ENCODE measurements at places on chromosomes 7 and 10.

DNA sequence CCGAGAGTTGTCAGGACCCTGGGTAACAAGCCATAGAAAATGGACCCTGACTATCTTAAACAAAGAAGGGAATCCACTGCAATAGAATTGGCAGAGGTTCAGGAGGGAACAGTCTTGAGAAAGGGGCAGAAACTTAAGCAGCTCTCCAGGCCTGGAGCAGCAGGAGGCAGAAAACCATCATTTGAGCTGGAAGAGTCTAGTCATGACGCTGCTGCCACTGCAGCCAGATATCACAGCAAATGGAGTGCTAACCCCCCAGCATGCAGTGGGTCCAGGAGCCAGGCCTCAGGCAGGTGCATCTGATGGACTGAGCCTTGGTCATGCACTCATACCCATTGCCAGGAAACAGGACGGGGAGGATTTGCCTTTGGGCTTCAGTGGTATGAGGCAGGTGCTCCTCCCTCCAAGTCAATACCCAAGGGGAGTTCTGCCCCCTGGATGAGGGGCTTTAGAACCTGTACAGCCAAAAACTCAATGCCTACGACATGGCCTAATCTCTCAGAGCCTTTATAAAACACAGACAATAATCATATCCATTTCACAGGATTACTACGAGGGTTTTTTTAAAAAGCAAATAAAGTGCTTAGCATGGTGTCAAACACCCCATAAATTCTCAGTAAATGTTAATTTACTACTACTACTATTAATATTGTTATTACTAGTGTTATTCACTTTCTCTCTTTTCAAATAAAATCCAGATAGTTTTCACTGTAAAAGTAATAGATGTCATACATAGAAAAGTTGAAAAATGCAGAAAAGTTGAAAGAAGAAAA, 30.7 kb downstream of the DUSP5 start:
- no peak for DNase-seq

DNA sequence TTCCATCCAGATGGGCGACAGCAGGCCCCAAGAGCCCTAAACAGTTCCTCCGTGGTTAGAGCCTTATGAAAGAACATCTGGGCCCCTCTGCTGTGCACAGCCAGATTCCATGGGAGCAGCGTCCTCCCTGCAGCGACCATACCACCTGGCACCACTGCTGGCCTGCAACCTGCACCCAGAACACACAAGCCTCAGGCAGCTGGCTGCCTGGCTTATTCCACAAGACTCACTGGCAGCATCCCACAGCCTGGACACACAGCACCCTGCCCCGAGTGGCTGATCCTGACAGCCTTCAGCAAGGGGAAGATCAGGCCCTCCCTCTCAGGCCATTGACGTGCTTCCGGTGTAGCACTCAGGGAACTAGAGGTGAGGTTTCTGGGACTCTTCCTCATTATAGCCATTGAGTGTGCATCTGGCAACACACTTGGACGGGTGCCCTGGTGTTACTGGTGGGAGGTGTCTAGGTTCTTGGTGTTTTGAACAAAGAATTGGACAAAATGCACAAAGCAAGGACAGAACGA, 33.7 kb upstream of the ERCC6 start:
- no peak for DNase-seq

GRCh38 chr10:9081253-9081652, 1026.8 kb downstream of the GATA3 start:
- DNase-seq = no peak

DNA sequence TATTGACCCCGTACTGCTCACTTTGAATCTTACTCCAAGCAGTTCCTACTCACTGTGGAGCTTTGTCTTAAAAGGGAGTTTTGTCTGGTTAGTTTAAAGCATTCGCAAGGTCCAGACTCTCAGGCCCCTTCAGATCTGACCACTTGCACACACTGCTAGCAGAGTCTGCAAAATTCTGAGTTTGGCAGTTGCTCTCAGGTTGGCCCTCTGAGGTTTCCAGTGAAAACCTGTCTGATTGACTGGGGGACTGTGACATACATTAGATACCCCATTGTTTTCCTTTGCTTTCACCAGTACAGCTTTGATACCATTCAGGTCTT, 149.2 kb downstream of the XPNPEP1 start:
- DNase-seq = no peak

DNA sequence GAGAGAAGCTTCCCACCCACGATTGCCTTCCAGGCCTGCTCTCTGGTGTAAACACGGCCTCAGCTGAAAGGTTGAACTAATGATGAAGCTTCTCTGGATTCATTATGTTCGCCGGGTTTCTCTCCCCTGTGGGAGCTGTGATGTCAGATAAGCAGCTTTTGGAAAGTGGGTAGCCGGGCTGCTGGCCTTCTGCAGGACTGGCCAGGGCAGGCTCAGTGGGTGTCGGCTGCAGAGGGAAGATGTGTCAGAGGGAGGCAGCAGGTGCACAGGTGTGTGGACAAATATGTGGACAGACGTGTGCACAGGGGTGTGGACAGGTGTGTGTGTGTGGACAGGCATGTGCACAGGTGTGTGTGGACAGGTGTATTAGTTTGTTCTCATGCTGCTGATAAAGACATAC, 28.5 kb upstream of the PSMG3 start:
- no peak for DNase-seq

DNA sequence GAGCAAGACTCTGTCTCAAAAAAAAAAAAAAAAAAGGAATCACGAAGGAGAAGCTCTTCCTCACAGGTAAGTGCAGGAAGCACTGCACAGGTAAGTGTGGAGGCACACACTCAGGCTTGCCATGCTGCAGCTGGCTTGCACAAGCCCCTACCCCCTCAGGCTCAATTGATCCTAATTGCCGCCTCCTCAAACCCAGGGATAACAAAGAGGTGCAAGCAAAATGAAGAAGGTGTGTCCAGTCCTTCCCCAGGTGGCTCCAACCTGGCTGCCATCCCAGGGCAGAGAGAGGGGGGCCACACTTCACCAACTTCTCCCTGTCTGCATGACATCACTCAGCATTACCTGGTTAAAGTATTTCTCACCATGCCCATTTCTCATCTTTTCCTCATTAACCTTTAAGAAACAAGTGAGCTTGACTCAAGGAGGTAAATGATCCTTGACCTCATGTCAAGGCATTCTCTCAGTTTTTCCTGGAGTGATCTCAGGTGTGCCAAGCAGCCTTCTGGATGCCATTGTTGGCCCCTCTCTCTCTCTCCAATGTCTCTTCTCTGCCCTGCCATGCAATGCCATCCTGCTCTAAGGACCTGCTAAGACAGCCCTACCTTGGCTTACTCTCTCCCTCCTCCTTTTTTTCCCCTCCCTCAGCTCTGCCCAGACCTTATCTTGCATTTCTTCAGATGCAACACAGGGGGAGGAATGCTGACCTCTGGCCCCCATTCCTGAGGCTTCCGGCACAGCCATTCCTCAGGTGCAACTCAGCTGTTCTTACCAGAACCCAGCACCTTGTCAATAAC, 13.0 kb upstream of the TRPV6 start:
- DNase-seq = no peak

DNA sequence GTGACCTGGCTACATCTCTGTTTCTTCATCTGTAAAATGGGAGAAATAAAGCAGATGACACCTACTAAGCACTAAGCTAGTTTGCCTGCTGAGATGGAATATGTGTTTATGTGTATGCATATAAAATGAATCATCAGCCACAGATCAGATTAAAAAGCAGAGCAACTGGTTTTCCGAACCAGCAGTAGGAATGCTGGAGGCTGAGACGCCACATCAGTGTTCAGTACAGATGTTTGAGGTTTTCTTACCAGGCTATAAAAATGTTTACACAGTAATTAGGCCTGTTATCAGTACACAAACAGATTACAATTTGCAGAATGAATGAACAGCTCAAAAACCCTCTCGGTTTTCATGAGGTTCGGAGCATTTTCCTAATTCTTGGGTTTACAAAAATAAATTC, 85.8 kb downstream of the CALN1 start:
- DNase-seq = no peak

GRCh38 chr7:80807166-80807900, 111.5 kb downstream of the SEMA3C start:
- no peak for DNase-seq

- no peak for DNase-seq
Measured at GRCh38 chr7:67752227-67752626, 755.6 kb downstream of the TYW1 start.

- no peak for DNase-seq
Measured at GRCh38 chr10:49207113-49207512, 18.9 kb upstream of the TMEM273 start.

DNA sequence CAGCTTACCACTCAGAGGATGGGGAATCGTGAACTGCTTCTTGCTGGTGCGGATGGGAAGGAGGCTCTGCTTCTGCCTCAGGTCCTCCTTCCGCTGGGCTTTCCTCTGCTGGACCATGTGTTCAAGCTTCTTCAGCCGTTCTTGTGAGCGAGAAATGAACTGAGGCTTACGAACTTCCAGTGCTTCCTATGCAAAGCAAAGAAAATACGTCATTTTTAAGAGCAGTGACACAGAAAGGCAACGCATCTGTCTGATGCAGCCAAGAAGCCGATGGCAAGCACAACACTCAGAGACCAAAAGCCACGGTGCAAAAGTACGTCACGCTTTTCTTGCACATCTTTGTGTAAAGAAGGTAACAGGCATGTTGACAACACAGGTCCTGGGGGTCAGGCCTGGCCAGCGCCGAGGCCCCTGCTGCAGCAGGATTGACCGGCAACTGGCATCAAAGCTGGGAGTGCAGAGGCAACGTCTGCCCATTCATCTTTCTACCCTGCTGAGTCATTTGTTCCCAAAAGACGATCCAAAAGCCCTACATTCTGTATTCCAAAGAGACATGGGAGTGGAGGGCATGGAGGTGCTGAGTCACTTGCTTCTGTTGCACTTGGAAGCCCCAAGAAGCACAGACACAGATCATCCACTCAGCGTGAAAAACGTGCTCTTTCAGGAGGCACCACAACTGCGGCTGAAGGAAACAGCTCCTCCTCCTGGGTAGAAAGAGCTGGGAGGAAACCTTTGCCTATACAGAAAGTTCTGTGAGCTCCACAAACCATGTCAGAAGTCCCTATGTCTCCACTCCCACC, 71.0 kb upstream of the ADAM12 start:
- DNase-seq = no peak

DNA sequence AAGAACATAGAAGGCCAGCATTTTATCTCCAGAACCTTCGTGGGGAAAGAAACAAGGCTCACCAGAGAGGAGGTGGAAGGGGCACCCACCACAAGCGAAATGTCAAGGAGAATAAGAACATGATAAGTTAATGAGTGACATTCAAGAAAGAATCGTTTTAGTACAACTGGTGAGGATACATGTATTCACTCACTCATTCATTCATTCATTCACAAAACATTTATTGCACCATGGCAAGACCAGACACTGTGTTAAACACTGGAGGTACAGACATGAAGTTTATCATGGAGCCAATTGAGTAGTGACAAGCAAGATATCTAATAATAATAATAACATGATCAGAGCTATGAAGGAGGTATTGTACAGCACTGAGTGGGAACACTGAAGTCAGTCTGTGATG, 1.7 kb upstream of the ZNRF2 start:
- DNase-seq = no peak

DNA sequence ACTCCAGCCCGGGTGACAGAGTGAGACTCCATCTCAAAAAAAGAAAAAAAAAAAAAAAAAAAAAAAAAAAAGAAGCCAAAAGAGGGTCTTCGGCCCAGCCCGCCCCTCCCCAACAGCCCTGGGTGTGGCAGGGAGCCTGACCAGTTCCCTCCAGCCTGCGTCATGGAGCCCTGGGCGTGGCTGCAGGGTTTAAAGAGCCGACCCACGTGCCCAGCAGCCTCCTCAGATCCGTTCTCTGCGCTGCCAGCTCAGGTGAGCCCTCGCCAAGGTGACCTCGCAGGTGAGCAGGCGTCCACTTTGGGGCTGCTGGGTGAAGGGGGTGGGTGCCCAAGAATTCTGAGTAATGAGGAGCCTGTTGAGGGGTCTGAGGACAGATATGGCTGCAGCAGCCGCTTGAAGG, at the start of gene FXYD4:
Gene FXYD4 (plus strand): TSS at position 219 of the 400 bp plus-strand sequence. CDS start 2,111 bp downstream, outside the sequence.
- no peak for DNase-seq

DNA sequence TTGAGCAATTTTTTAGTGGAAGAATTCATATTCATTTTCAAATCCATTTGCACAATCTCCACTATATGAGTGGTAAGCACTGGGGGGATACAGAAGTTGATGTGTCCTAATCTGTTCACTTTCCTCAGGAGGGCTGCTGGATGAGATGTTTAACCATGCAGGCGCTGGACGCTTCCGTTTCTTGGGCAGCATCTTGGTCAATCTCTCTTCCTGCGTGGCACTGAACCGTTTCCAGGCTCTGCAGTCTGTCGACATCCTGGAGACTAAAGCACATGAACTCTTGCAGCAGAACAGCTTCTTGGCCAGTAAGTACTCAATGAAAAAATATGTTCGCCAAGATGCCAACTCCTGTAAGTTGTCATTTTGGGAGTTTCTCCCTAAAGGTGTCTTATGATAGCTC, 179.3 kb downstream of the ABCA13 start:
- no peak for DNase-seq

- no peak for DNase-seq
Measured at GRCh38 chr7:73909996-73910395, 49.0 kb downstream of the TMEM270 start.

DNA sequence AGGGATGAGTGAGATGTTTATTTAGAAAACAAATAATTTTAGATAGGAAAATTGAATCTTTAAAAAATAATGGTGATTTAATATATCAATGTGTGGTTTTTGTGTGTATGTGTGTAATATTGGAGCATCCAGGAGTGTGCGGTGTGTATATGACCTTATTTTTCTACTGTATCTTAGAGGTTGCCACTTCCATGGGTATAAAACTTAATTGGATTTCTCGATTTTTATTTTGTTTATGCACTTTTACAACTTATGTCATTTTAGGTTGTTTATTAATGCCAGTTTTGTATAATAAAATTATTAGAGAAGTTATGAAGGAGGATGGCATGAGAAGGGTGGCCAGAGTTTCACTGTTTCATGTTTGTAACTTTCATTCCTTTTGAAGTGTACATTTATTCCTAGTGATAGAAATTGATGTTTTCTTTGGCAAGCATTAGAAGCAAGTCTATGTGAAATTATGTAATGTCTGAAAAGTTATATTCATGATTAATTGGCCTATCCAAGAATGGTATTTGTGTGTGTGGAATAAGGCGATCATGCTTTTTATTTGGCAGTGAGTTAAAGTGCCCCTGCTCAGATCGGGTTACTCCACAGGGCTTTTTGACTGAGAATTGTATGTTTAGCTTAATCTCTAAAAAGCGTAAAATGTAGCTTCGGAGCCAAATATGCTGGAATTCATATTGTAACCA, 110.3 kb downstream of the KAT6B start:
- DNase-seq = no peak

DNA sequence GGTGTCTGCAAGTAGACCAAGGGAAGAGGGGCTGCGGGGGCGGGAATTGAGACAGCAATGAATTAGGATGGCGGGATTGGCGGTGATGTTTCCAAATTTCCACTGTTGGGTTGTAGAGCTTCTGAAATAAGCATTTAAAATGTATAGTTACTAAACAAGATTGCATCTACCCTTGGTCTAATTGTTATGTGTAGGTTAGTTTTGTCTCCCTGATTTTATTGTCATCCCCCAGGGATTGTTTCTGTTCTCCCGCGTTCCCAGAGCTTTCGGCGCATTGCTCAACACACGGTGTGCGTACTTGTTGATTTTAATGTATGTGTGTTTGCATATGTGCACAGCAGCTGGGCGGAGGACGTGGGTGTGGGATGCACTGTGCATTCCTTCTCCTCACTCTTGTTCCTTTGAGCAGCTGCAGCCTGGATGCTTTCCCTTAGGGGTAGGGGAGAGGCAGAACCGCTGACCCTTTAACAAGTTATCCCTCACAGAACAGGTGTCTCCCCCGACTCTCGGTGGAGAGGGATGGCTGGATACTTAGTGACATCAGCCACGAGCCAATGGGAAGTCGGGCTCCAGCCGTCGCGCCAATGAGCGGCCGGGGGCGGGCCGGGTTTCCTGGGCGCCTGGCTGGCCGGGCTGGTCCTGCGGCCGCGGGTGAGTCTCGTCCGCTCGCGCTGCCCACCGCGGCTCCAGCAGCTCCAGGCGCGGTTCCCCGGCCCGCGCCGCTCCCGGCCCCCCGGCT, at the start of gene TSPAN33:
Gene TSPAN33 (plus strand): TSS at position 613 of the 739 bp plus-strand sequence. CDS start 274 bp downstream, outside the sequence.
- DNase-seq = peak; percentile 88

All from adrenal gland (tissue), 19 donors.